ENCODE measurements at places on chromosomes 5 and 9.

GRCh38 chr5:84393969-84394368 is 9.3 kb upstream of the EDIL3 start:
- no peak for DNase-seq

DNA sequence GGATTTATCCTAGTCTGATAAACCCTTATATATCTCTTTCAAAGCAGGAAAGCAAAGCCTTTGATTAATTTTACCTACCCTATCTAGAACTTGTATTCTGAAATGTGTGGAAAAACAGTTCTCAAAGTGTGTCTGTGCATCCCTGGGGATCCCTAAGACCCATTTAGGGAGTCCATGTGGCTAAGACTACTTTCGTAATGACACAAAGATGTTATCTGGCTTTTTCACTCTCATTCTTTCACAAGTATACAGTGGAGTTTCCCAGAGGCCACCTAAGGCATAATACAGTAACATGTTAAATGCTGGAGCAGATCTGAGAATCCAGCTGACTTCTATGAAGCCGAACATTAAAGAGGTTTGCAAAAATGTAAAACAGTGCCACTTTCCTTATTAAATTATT is 54.3 kb upstream of the TNFSF15 start:
- no peak for DNase-seq

- DNase-seq: no peak
Observed at GRCh38 chr5:172188893-172189692, 1.1 kb upstream of the STK10 start.

DNA sequence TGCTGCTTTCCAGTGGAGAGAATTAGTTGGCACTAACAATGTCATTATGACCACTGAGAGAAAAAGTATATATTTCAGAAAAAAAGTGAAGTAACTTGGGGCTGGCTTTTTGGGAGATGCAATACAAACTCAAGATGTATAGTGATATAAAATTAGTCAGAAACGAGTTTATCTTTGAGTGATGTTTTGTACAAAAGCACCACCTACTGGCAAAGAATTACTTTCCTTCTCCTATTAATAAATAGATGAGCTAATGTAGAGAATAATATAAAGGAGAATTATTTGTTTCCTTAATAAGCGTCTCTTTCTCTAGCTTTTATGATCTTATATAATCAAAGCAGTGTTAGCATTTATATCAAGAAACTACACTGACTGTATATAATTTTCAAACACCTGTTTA is 158.8 kb downstream of the MEF2C start:
- no peak for DNase-seq

- no peak for DNase-seq
Observed at GRCh38 chr5:143613329-143613728, 198.6 kb upstream of the HMHB1 start.

DNA sequence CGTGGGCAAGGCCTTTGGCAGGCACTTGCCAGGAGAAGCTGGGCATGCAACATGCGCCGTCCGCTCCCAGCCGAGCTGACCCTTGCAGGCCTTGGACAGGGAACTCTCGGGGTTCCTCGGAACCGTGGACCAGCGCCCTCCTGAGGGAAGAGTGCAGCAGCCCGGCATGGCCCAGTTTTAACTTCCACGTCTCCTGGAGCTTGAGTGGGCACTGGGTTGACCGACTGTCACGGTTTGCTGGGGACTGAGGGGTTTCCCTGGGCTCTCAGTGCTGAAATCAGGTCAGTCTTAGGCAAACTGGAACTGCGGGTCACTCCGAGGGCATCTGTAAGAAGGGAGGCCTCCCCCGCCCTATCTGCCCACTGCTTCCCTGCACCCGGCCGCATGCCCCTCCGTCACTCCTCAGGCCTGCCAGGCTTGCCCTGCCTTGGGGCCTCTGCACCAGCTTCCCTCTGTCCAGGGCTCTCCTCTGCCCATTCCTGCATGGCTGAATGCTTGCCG is 87.0 kb upstream of the PHYKPL start:
- no peak for DNase-seq

DNA sequence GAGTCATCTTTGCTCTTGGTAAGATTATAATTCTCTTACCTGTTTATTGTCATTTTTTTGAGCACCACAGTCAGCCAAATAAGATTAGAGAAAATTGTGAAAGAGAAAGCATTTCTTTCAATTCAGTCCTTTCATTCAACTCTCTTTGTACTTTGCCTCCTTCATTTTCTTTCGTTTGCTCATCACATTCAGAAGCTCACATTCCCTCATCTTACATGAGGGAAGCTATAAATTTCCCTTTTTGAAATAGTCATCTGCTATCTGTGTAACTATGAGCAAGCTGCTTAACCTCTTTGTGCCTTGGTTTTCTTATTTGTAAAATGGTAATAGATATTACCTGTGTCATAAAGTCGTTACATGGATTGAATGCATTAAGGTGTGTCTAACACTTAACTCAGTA is 41.4 kb downstream of the PAM start:
- DNase-seq: no peak

DNA sequence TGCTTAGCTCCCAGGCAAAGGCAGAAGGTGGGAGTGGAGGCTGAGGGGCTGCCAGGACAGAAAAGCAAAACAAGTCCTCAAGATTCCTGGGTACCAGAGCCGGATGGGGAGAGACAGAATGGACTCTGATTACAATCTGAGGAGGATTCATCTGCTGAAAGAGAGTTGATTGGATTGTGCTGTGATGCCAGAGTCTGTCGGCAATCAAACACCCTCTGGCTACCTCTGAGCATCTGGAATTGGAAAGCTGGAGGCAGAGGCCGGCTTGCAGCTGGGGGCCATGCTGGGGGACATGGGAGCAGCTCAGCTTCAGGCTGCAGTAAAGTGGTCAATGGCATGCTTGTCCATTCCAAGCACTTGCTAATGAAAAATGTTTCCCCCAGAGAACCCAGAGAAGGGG is 59.3 kb downstream of the ASTN2 start:
- no peak for DNase-seq

DNA sequence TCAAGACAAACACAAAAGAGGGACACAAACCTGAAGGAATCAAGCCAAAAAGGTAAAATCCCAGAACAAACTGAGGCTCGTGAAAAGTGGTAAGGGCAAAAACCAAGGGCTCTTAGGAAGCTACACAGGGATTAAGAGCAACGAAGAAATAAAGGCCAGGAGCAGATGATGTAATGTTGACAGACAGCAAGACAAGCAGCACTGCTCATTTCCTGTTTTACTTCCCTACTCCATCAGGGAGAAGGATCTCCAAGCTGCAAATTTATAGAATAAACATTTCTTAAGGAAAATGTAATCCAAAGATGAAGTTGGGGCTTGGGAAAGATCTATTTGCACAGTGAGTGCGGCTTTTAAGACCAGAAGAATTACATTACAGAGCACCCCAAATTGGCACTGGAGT is 182.3 kb upstream of the MAP1B start:
- DNase-seq: no peak

DNA sequence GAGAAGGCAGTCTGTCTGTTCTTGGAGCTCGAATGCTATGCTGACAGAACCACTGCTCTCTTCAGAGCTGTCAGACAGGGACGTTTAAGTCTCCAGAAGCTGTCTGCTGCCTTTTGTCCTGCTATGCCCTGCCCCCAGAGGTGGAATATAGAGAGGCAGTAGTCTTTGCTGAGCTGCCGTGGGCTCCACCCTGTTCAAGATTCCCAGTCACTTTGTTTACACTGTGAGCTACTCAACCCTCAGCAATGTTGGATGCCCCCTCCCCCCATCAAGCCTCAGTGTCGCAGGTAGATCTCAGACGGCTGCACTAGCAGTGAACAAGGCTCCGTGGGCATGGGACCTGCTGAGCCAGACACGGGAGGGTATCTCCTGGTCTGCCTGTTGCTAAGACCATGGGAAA is 344.2 kb downstream of the TMEM161B start:
- no peak for DNase-seq

DNA sequence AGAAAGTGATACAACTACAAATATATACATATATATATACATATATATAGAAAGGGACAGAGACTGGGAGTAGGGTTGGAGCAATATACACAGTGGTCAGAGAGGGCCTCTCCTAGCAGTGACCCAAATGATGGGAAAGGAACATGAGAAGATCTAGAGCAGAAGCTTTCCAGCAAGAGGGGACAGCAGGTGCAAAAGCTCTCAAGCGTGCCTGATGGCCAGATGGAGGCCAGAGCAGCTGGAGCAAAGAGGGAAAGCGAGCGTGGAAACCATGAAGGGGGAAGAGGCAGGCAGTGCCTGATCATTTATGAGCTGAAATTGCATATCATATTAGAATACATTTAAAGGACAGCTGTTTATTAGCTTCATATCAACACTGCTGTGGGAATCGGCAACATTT is 7.6 kb upstream of the GRPEL2 start:
- no peak for DNase-seq

All from CD4-positive, alpha-beta T cell treated with Interleukin-15 for 1 hour (primary cell).